Activated CD8-positive, alpha-beta memory T cell treated with anti-CD3 and anti-CD28 coated beads, Interleukin-2, amount 50 U/mL, for 48 hours (primary cell): ENCODE measurements at places on chromosomes 1 and 21.

DNA sequence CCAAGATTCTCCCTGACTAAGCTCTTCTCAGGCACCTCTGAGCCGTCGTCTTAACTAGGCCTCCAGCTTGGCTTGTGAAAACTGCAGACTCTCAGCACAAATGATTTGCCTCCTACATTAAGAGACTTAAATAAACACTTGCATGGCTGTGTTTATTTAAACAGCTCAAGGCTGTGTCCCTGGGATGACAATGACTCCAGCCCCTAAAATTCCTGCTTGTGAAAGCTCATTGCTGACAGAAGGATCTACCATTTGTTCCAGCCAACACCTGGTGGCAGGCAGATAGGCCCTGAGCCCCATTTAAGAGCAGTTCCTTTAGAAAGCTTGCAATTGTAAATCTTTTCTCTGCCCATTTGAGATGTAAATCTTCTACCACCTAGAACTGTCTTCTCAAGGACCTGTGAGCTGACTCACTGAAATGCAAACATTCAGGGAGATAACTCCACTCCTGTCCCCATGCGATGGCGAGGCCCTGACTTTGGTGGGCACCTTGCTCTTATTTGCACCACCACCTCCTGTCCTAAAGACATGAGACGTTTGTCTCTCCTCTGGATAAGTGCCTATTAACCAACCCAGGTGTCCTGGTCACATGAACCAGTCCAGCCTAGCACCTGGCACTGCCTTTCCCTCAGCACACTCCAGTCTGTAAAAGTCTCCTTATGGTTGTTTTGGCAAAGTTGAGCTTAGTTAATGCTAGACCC lies 15.1 kb upstream of the PCP4 start:
- DNase-seq = no peak

DNA sequence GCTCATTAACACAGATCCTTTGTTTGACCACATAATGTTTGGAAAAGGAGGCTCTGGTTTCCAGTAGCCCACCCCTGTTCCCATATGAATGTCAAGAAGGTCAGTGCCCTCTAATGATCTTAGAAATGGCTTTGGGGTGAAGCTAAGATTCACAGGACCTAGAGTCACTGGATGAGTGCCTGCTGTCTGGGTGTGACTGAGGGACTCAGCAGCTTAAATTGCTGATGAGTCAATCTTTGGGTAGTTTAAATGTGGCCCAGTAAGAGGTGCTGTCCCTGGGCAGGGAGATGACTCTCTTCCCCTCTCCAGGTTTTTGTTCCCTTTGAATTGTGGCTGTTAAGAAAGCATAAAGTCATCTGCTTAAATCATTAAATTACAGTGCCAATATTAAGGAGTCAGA lies 50.6 kb downstream of the L1TD1 start:
- DNase-seq = no peak

DNA sequence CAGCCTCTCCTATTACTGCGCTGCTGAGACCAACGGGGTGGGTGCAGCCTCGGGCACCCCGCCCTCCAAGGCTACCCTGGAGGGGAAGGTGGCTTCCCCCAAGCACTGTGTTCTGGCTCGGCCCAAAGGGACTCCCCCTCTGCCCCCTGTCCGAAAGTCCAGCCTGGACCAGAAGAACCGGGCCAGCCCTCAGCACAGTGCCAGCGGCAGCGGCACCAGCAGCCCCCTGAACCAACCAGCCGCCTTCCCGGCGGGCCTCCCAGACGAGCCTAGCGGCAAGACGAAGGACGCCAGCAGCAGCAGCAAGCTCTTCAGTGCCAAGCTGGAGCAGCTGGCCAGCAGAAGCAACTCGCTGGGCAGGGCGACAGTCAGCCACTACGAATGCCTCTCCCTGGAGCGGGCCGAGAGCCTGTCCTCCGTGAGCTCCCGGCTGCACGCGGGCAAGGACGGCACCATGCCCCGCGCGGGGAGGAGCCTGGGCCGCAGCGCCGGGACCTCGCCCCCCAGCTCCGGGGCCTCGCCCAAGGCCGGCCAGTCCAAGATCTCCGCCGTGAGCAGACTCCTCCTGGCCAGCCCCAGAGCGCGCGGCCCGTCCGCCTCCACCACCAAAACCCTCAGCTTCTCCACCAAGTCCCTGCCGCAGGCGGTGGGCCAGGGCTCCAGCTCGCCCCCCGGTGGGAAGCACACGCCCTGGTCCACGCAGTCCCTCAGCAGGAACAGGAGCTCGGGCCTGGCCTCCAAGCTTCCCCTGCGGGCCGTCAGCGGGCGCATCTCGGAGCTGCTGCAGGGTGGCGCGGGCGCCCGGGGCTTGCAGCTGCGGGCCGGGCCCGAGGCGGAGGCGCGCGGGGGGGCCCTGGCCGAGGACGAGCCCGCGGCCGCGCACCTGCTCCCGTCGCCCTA lies 533.1 kb downstream of the KIF26B start:
- no peak for DNase-seq

GRCh38 chr1:200588698-200589097 lies 31.9 kb downstream of the KIF14 start:
- no peak for DNase-seq

- DNase-seq = no peak
Observed at GRCh38 chr1:60697204-60697994, 385.0 kb upstream of the NFIA start.

- DNase-seq = no peak
Observed at GRCh38 chr1:195202241-195202640, 1406.0 kb downstream of the KCNT2 start.

DNA sequence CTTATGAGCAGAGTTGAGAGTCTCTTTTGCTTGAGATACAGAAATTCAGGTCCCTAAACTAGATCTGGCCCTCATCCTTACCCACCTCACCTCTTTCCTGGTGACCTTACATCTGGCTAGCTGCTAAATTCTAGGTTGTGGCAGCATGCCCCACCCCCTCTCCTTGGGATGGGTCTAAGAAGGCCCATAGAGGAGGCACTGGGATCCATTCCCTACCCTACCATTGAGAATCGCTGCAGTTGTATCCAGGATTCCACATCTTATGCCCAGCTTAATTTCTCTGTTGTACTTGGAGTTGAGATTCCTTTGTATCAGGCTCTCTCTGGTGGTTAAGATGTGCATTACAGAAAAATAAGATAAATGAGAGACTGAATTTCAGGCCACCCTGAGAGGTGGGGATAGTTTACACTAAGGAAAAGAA lies 9.5 kb upstream of the TMEM39B start:
- no peak for DNase-seq

- DNase-seq = no peak
Observed at GRCh38 chr1:63641615-63642014, 48.4 kb downstream of the PGM1 start.
